Hair follicular keratinocyte (primary cell): ENCODE measurements at places on chromosomes 12 and 14. TPM values are rescaled to one million over a fixed set of nuclear protein-coding genes. Genes with fewer than 3 reads are reported as not detected.

Gene IAPP
- not detected in 2 replicates for total RNA-seq

Gene NRXN3
- 0.27 TPM in 1 of 2 replicates, not detected in the other for total RNA-seq

Gene SART3
- 26.6 and 49.3 TPM in 2 replicates for total RNA-seq

Gene DPPA3
- total RNA-seq: not detected in 2 replicates

Gene TAS2R10
- 0.31 TPM in 1 of 2 replicates, not detected in the other for total RNA-seq

Gene PTCSC3
- total RNA-seq: not detected in 2 replicates

Gene POTEG
- not detected in 2 replicates for total RNA-seq

Gene ANKRD9
- 67.8 and 78.7 TPM in 2 replicates for total RNA-seq

Gene SYNE3
- 6.1 and 13.3 TPM in 2 replicates for total RNA-seq

Gene GSG1
- not detected in 2 replicates for total RNA-seq

Gene RGS6
- not detected in 2 replicates for total RNA-seq

Gene FKBP3
- 31.8 and 39.1 TPM in 2 replicates for total RNA-seq

Gene CCDC197
- not detected in 2 replicates for total RNA-seq

Gene STYK1
- 1.2 and 2.1 TPM in 2 replicates for total RNA-seq

Gene KRT71
- not detected in 2 replicates for total RNA-seq

Gene IL22
- not detected in 2 replicates for total RNA-seq

Gene RAD51B
- 6.5 and 8.1 TPM in 2 replicates for total RNA-seq

Gene SIRT4
- 0.49 and 0.62 TPM in 2 replicates for total RNA-seq

Gene COQ10A
- total RNA-seq: 4.8 TPM in 2 replicates

Gene PLEKHG7
- total RNA-seq: not detected in 2 replicates

Gene ANG
- 5.5 and 10.1 TPM in 2 replicates for total RNA-seq

Gene DCN
- 2.5 and 21.4 TPM in 2 replicates for total RNA-seq

Gene NTS
- total RNA-seq: not detected in 2 replicates

Gene MYF6
- not detected in 2 replicates for total RNA-seq

Gene DBX2
- not detected in 2 replicates for total RNA-seq

Gene SSPN
- total RNA-seq: 0.57 and 5.5 TPM in 2 replicates

Gene UNC79
- not detected in 2 replicates for total RNA-seq

Gene SLC41A2
- 1.7 and 2.2 TPM in 2 replicates for total RNA-seq

Gene LUM
- total RNA-seq: 0.55 and 7.5 TPM in 2 replicates

Gene CDK17
- total RNA-seq: 25.0 and 52.5 TPM in 2 replicates

Gene PTPRQ
- total RNA-seq: not detected in 2 replicates

Gene TGFB3
- 0.23 and 0.53 TPM in 2 replicates for total RNA-seq

Gene CCDC196
- total RNA-seq: not detected in 2 replicates

Gene MYBPC1
- total RNA-seq: not detected in 2 replicates

Gene SERPINA4
- total RNA-seq: not detected in 2 replicates

Gene GSC
- not detected in 2 replicates for total RNA-seq

Gene PPP1R36
- 1.8 and 2.6 TPM in 2 replicates for total RNA-seq

Gene ACTR10
- total RNA-seq: 47.7 and 52.2 TPM in 2 replicates

Gene SEC23A
- total RNA-seq: 80.5 and 85.4 TPM in 2 replicates

Gene CLEC6A
- total RNA-seq: not detected in 2 replicates

Gene OR6C70
- not detected in 2 replicates for total RNA-seq

Gene KRT80
- 0.11 and 0.55 TPM in 2 replicates for total RNA-seq

Gene TRPV4
- 0.87 and 1.6 TPM in 2 replicates for total RNA-seq

Gene CALM1
- total RNA-seq: 508 and 649 TPM in 2 replicates

Gene INHBE
- 0.70 TPM in 1 of 2 replicates, not detected in the other for total RNA-seq

Gene GUCY2C
- total RNA-seq: 0.08 TPM in 1 of 2 replicates, not detected in the other

Gene ATF1
- total RNA-seq: 16.9 and 22.6 TPM in 2 replicates
